ENCODE measurements at places on chromosomes 2 and 18.

DNA sequence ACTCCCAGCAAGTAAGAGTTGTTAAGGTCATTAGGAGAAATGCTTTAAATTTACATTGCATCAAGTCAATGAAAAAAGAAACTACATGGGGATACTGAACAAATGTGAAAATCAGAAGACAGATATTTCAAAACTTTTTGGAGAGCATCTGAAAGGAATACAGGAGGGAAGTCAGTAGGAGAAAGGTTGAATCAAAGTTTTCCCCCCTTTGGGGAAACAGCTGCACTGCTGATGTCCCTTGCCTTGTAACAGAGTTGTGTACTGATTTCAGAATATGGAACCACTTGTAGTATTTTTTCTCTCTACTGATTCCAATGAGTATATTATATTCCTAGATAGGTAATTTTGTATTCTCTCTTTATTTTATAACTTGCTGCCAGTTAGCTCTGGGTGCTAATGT, 592.5 kb upstream of the ZEB2 start:
- no peak for DNase-seq

GRCh38 chr2:240934701-240935102, 28.6 kb downstream of the CROCC2 start:
- DNase-seq: no peak

DNA sequence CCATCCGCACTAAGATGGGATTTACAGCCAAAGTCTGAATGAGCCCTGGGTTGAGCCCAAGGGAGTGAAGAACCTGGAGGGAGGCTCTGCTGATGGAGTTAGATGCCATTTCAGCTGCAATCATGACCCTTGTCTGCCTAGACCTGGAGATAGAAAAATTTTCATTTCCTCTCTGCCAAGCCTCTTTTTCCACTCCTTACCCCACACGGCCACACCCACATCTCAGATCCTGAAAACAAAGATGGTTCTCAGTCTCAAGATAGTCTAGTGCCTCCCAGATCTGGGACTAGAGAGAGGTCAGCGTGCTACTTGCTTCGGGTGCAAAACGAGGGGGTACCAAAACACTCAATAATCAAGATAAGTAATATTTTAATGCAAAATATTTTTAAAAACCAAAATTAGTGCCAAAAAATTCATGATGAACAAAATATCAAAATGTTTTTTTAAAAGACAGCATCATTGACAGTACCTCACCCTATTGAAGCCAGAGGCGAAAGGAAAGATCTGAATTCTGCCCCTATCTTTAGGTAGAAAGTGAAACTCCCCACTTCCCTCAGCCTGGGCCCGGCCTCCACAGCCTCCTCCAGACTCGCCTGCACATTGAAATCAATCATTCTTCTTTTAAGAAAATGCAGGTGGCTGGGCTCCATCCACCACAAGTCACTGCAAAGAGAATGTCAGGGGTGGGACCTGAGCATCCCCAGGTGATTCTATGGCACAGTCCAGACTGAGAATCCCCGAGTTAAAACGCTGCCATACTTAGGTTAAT, 57.8 kb upstream of the GPR45 start:
- DNase-seq: no peak

DNA sequence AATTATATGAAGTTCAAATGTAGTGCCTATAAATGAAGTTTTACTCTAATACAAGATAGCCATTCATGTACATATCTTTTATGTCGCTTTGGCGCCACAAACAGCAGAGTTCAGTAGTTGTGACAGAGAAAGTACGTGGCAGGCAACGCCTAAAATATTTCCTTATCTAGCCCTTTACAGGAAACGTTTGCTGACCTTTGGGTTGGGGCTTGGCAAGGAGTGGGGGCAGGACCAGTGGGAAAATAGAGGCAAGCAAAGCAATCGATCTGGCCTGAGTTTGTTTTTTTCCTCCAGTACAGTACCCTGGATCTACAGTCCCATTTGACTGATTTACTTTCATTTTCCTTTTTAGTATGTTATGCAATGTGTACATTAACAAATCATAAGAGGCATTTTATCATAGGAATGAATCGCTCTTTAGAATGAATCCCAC, 13.1 kb downstream of the CCDC68 start:
- no peak for DNase-seq

- DNase-seq: no peak
Observed at GRCh38 chr2:37683921-37684780, 12.7 kb upstream of the CDC42EP3 start.

Data from stimulated activated CD4-positive, alpha-beta T cell treated with anti-CD3 and anti-CD28 coated beads, Interleukin-4, amount 100 ng/mL, for 4 hours (primary cell).